ENCODE measurements at places on chromosomes 1 and 21. TPM values are rescaled to one million over a fixed set of nuclear protein-coding genes. Genes with fewer than 3 reads are reported as not detected.

Gene FCGR2B
- total RNA-seq = 0.23 TPM

Gene CD1E
- not detected for total RNA-seq

Gene TTLL7
- total RNA-seq = 1.3 TPM

Gene PARS2
- 4.3 TPM for total RNA-seq

Gene AGPAT3
- 76.3 TPM for total RNA-seq

Gene PLA2G2C
- not detected for total RNA-seq

Gene SSX2IP
- total RNA-seq = 14.4 TPM

Data from activated naive CD8-positive, alpha-beta T cell treated with anti-CD3 and anti-CD28 coated beads, Interleukin-2, amount 10 ng/mL, durations not matched to agents 7 days and 5 days (primary cell).